ENCODE measurements at places on chromosomes 16 and 17. TPM values are rescaled to one million over a fixed set of nuclear protein-coding genes. Genes with fewer than 3 reads are reported as not detected.
A peak's percentile ranks its signal among the peaks of the same experiment; 100 is the strongest.

DNA sequence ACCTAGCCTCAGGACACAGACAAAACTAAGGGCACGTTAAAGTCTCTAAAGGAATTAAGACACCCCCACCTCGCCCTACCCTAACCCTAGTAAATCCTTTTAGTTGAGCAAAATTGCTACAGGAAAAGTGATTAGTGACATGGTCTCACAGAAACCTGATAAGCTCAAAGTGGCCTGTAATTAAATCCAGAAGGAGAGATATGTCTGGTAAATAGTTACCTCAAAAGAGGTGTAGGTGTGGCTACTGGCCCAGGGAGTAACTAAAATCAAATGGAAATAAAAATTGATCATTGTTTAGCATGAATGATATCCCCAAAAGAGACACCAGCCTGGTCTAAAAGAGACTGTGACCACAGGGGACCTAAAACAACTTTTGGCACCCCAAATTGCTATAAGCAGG, 168.3 kb downstream of the SLC39A11 start:
- DNase-seq, result no peak

The KRT23 gene
- polyA plus RNA-seq, result not detected

GRCh38 chr17:47843391-47843730, 2.3 kb upstream of the SCRN2 start:
- DNase-seq, result no peak

The GNG13 gene
- polyA plus RNA-seq, result 0.29 TPM

- DNase-seq, result peak; percentile 57
Observed at GRCh38 chr16:23148513-23149266, 562 bp downstream of the USP31 start.

- no peak for DNase-seq
Observed at GRCh38 chr17:50280801-50281441, 6.7 kb downstream of the TMEM92 start.

GRCh38 chr17:82090549-82091263, 7.3 kb downstream of the FASN start:
- DNase-seq, result no peak

DNA sequence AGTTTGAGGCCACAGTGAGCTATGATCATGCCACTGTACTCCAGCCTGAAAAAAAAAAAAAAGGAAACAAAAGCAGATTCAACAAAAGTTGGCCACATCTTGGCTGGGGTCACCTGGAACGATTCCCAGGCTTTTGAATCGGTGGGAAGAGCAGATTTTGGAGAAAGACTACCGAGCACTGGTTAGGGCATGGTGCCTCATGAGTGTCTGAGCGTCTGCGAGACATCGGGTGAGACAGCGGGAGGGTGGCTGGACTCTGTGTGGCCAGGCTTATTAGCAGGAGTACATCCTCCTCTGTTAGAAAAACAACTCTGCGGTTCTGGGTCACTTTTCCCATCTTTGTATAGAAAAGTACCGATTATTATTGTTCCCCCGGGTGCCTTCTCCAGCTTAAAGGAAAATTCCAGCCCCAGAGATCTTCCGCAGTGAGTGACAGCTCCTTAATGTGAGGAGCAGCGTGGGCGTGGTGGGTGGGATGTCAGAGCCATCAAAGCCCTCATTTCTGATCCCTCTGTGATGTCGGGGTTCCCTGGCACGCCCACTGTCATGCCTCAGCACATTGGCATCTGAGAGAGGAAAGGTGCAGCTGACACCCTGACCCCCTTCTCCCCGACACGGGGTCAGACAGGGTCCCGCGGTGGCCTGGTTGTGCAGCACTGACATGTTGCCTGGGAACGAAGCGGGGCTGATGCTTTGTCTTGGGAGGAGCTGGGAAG, 6.9 kb downstream of the RGS9 start:
- DNase-seq, result no peak

- DNase-seq, result no peak
Observed at GRCh38 chr16:2786061-2786825, 1.1 kb downstream of the PRSS33 start.

- DNase-seq, result no peak
Observed at GRCh38 chr16:86925067-86925791, 346.9 kb downstream of the FOXL1 start.
